Posterior cingulate gyrus (tissue), 11 donors: ENCODE measurements at places on chromosomes 4 and X.

DNA sequence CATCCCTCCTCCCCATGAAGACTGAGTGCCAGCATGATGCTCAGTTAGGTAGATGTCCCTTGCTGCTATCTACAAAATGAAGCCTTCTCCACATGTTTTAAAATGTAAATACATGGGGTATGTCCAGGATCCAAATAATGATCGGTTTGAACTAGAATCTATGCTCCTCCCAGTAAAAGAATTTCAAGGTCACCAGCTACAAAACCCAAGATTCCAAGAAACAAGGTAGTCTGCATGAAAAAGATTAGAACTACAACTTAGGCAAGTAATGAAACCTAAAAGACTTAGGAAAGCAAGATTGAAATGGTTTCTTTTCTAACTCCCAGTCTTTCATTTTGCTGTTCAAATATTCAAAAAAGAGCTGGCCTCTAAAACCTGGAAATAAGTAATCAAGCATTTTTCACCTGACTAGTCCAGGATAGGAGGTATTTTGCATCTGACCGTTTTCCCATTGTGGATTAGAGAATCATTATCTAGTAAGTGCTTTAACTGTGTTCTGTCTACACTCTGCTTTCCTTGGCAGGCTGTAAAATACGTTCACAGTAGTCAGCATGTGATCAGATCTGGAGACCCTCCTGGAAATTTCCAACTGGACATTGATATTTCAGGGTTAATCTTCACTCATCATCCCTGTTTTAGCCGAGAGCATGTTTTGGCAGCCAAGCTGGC lies 57.4 kb downstream of the CC2D2A start:
- DNase-seq = no peak

DNA sequence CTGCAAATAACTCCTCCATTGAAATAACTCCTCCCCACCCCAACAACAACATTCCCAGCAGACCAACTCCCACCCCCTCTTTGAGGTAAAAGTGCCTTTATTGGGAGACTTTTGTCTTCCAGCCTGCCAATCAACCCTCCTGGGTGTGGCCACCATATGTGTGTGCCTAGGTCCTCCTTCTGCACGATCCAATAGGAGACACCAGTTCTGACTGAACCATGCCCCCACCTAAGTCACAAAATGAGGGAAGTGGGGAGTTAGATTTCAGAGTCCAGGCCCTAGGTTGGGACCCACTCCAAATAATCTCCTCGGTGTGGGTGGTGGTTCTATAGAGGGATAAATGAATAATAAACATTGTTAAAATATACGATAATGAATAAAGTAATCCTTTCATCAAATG lies 3.0 kb downstream of the PLP2 start:
- DNase-seq = no peak

- no peak for DNase-seq
Observed at GRCh38 chr4:35993606-35994005, 250.7 kb downstream of the ARAP2 start.

- no peak for DNase-seq
Observed at GRCh38 chr4:139633195-139633594, 32.4 kb upstream of the MGST2 start.

- no peak for DNase-seq
Observed at GRCh38 chr4:137069473-137069872, 462.8 kb downstream of the PCDH18 start.

GRCh38 chr4:164224871-164225270 lies 529.1 kb upstream of the SMIM31 start:
- no peak for DNase-seq

DNA sequence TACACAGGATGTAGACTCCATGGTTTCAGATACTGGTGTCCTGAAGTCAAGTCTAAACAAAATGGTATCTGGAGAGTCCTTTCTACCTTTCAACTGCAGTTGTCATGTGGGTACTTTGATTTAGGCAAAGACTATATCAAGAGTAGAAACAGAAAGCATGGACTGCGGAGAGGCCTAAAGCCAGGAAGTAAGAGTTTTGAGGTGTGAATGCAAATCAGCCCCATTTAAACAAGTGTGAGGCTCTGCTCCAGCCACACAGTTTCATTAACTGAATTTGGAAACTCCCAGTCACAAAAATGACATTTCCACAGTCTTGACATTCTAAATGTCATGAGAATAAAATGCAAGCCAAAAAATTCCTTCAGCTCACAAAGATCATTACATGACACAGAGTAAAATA lies 87.2 kb upstream of the MCF2 start:
- no peak for DNase-seq

DNA sequence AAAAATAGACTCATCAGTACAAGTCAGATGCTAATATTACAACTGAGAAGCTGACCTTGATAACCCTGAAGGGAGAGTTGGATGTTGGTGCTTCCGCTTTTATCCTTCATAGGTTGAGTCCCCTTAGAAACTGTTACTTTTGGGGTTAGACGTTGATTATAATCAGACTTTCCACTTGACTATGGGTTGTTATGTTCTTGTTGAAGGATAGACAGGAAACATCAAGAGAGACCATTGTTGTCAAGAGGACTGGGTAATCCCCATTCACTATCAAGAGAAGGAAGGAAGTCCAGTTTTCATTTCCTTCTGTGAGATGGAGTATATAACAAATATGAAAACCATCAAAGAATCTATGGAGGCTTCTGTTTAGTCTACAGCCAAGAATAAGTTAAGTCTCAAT lies 229.9 kb upstream of the AFF2 start:
- DNase-seq = no peak

- no peak for DNase-seq
Observed at GRCh38 chr4:39591290-39591689, 47.4 kb downstream of the SMIM14 start.

- DNase-seq = no peak
Observed at GRCh38 chr4:57435300-57435699, 325.1 kb upstream of the IGFBP7 start.

- no peak for DNase-seq
Observed at GRCh38 chrX:125295337-125295736, 24.3 kb upstream of the TEX13C start.

- peak; percentile 46 for DNase-seq
Observed at GRCh38 chrX:47608130-47608810, 11.4 kb downstream of the SYN1 start.

GRCh38 chr4:72712997-72713396 lies 144.0 kb upstream of the ADAMTS3 start:
- DNase-seq = no peak

GRCh38 chrX:139560221-139560620 lies 29.7 kb downstream of the F9 start:
- DNase-seq = no peak
